ENCODE measurements at places on chromosomes 13 and 19.

GRCh38 chr19:58573658-58574164 lies 576 bp upstream of the MZF1 start:
- DNase-seq: no peak

GRCh38 chr13:37797631-37798030 lies 71.9 kb downstream of the TRPC4 start:
- no peak for DNase-seq

DNA sequence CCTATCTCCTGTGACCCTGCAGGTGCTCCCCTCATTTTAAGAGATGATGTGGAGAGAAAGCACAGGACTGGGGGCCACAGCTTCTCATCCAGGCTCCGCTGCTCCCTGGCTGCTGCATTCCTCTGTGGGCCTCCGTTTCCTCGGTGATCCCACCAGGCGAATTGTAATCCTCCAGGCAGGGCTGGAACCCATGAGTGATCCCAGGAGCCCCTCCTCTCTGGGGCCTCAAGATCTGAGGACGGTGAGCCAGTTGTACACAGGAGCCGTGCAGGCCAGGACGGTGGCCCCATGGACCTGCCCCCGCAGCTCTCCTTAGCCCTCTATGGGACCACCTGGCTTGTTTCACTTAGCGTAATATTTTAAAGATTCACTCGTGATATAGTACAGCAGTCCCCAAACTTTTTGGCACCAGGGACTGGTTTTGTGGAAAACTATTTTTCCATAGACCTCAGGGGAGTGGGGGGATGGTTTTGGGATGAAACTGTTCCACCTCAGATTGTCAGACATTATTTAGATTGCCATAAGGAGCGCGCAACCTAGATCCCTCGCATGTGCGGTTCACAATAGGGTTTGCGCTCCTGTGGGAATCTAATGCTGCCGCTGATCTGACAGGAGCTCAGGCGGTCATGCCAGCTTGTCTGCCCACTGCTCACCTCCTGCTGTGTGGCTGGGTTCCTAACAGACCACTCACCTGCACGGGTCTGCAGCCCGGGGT lies 5.6 kb downstream of the FFAR3 start:
- no peak for DNase-seq

DNA sequence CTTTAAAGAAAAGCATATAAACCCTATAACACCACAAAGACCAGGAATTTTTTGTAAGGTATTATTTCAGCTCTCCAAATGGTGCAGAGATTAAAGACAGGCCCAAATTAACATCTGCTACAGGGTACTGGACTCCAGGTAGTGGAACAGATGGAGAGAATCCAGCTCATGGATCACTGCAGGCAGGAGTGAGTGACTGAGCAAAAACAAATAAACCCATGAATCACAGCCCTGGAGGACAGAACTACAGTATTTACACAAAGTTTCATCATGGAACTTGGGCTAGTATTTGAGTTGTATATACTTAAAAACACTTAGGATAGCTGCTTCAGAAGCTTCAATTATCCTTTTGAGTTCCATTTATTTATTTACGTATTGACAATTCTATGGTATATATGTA lies 132.8 kb upstream of the SPRY2 start:
- no peak for DNase-seq

DNA sequence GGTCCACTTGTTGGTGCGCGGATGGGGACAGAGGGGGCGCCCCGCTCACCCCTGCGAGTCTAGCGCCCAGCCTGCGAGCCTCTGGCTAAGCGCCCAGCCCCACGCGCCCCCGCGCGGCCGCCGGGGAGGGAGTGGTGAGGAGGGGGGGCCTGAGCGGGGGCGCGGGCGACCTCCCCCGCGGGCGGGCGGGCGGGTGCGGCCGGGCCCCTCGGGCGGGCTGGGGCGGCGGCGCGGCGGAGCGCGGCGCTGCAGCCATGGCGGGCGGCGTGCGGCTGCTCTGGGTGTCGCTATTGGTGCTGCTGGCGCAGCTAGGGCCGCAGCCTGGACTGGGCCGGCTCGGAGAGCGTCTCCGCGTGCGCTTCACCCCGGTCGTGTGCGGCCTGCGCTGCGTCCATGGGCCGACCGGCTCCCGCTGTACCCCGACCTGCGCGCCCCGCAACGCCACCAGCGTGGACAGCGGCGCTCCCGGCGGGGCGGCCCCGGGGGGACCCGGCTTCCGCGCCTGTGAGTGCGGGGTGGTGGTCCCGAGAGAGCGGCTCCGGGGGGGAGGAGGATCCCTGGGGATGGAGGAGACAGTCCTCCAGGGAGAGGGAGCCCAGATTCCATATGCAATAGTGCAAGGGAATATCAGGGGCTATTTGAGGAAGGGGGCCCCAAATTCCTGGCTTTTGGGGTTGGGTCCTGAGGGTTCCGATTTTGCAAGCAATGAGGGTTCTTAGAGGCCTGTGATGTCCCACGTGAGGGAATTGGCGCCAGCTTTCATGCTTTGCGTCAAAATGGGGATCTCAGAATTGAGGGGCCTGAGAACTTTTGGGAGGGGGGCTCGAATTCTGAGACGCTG lies at the start of gene LTBP4:
TSS of gene LTBP4 (plus strand) at position 236 of the 841 bp plus-strand sequence. CDS start at position 255, 19 bp downstream.
- no peak for DNase-seq

- peak; percentile 38 for DNase-seq
Observed at GRCh38 chr19:13441810-13442512, 64.3 kb downstream of the CACNA1A start.

- no peak for DNase-seq
Observed at GRCh38 chr13:51681037-51681678, 96.9 kb downstream of the WDFY2 start.

GRCh38 chr13:21938636-21939035 lies 267.8 kb downstream of the FGF9 start:
- DNase-seq: no peak

DNA sequence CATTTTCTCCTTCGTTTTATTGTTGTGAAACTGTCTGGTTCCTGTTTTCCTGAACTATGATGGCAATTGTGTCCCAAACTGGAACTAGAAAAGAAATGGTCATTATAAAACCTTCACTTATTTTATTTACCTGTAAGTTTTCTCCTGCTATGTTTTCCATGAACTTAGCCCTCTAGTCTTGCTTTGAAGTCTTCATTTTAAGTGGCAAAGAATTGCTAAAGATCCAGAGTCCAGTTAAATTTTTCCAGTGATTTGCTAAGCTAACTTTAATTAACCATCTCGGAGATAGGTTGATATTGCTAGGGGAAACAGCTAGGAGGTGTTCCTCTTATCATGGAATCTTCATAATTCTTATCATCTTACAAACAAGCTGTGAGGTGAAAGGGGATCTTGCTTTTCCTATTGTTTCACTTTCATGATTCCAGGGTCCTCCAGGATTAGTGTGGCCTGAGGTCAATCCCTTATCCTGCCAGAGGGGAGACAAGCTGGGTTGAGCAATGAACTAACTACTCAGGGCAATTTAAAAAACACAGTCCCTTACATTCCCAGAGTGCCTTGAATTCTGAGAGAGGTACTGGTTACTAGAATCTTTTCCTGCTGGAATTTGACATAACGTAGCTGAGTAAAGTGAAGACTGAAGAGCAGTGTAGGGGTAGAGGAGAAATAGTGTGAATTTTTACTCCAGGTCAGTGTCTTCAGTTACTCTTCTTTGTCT lies 112.5 kb downstream of the ESD start:
- DNase-seq: no peak

DNA sequence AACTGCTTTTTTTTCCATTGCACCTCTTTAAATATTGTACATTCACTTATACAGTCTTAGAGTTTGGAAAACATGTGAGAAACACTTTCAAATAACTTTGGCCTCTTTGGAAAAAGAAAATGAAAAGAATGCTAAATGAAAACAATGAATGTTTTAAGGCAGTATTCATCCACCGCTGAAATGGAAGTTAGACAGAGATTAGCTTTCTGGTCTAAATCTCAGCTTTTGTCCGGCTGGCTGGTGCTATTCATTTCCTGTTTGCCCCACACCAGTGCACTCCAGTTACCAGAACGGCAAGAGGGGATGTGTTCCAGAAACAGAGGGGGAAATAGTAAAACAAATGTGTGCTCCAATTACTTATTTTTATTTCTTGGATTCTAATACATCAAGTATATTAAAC lies 1201.3 kb downstream of the EFNB2 start:
- DNase-seq: no peak

DNA sequence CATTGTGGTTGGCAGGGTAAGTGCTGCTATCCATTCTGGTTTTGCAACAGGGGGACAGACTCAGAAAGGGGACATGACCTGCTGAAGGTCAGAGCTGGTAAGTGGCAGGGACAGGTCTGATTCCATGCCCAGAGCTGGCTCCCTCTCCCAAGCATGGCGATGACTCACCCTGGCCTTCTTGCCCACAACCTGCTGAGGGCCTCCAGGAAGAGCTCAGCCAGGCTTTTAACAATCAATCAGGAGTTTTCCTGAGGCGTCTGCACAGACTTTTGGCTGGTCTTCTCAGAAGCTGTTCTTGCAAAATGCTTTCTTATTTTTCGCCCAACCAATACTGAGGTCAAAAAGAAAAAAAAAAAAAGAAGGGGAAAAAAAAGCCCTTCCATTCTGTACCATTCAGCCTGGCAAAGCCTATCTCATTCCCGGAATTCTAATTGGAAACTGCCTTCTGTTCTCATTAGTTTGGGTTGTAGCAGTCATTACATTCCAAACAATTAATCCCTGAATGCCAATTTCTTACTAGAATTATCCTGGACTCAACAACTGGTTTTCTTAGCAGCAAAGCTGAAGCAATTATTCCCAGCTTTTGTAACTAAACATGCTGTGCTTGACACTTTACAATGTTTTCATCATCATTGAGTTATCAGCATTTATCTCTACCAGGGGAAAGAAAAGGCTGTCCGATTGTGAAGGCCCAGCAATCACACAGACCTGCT lies 17.7 kb downstream of the SIAH3 start:
- no peak for DNase-seq

- DNase-seq: no peak
Observed at GRCh38 chr13:20988033-20988908, 73.1 kb downstream of the LATS2 start.

DNA sequence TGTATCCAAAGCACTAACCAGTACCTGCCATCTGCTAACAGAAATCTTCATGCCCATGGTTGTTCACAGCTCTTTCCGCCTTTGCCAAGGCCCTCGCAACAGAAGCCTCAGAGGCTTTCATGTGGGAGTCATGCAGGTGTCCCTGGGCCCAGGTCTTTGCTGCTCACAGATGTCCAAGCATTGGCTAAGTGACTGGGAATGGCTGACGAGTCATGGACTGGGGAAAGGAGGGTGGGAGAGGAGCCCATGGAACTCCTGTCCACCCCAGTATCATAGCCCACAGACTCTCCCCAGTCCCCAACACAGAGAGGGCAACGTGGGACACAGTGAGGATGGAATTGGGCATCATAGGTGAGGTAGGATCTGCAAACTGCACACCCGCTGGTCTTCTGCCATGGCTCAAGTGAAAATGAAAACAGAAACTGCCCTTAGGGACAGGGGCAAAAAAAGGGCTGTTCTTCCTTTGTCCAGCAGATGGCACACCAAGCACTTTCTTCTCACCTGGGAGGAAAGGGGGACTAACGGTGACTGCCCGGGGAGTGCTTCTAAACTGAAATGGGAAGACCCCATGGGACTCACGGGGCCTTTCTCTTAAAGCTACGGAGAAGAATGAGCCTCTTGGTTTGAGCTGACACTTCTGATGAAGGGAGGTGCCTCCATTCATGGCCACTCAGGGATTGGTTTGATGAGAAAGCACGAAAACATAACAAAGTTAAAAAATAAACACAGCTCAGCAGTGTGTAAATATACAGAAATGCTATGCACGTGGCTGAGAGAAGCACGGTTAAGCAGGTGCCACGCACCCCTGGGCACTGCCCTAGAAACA lies 11.1 kb upstream of the DHRS12 start:
- DNase-seq: peak; percentile 61
